Skeletal muscle cell (primary cell): ENCODE measurements at places on chromosomes 2 and 18.

- DNase-seq, result no peak
Measured at GRCh38 chr2:241802421-241803318, 6.3 kb upstream of the NEU4 start.

- no peak for DNase-seq
Measured at GRCh38 chr2:38733300-38733971, 17.7 kb downstream of the SRSF7 start.

DNA sequence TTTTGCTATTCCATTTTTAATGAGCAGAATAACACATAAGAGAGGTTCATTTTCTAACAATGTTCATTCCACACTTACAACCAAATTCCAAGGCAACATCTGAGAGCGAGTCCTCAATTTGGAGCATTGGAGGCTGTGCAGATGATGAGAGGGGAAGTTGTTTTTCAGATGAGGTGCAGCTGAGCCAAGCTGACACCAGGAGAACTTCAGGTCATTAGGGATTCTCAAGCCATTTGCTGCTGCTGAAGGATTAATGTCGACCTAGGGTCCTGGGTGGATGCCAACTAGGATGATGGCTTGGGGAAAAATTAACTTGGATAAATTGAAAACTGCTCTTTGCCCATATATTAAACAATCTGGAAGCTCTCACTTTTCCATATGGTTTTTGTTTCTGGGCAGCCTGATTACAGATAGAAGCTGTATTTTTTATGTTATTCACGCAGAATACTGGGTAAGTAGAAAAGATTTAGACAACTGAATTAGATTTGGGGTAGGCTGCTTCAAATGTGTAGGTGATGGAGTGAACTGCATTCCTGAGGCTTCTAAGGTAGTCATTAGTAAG, 206.4 kb upstream of the SLC39A10 start:
- DNase-seq, result no peak

DNA sequence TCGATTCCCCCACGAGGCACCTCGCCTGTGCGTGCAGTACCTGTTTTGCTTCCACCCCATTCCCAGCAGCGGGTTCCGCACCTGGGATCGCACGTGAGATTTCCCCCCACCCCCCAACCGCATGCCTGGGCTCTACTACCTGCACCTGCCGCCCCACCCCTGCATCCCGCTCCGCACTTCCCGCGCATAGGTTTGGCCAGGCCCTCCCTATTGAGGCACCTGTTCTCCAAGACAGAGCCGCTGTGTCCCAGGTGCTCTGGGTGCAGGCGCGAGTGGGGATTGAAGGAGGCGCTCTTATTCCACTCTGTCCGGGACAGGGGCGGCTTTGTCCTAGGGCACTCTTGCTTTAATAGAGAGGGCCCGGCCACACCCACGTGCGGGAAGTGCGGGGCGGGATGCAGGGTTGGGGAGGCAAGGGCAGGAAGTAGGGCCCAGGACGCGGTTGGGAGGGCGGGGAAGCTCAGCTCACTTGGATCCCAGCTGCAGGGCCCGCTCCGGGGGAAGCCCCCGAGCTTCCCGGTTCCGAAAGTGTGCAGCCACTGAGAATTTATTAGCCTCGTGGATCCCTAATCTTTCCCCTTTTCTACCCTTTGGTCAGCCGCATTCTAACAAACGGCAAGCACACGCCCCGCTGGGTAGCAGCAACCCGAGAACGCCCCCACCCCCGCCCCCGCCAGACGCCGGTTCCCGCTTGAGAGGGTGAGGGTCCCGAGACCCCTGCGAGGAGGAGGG, 670 bp upstream of the MOCOS start:
- no peak for DNase-seq
